RPMI7951 (cell line): ENCODE measurements at places on chromosomes 11 and 22. TPM values are rescaled to one million over a fixed set of nuclear protein-coding genes. Genes with fewer than 3 reads are reported as not detected.

Gene SCGB1D2
- not detected in 2 replicates for total RNA-seq

Gene IFITM5
- not detected in 2 replicates for total RNA-seq

Gene ARFGAP2
- total RNA-seq = 63.4 and 74.5 TPM in 2 replicates

- DNase-seq = no peak
Observed at GRCh38 chr22:29641042-29641699, 37.7 kb downstream of the NF2 start.

GRCh38 chr11:117295438-117296137, 4.4 kb downstream of the BACE1-AS start:
- DNase-seq = no peak

- DNase-seq = no peak
Observed at GRCh38 chr11:109512249-109512648, 90.3 kb downstream of the C11orf87 start.

- no peak for DNase-seq
Observed at GRCh38 chr11:133619973-133620372, 87.7 kb upstream of the OPCML start.

DNA sequence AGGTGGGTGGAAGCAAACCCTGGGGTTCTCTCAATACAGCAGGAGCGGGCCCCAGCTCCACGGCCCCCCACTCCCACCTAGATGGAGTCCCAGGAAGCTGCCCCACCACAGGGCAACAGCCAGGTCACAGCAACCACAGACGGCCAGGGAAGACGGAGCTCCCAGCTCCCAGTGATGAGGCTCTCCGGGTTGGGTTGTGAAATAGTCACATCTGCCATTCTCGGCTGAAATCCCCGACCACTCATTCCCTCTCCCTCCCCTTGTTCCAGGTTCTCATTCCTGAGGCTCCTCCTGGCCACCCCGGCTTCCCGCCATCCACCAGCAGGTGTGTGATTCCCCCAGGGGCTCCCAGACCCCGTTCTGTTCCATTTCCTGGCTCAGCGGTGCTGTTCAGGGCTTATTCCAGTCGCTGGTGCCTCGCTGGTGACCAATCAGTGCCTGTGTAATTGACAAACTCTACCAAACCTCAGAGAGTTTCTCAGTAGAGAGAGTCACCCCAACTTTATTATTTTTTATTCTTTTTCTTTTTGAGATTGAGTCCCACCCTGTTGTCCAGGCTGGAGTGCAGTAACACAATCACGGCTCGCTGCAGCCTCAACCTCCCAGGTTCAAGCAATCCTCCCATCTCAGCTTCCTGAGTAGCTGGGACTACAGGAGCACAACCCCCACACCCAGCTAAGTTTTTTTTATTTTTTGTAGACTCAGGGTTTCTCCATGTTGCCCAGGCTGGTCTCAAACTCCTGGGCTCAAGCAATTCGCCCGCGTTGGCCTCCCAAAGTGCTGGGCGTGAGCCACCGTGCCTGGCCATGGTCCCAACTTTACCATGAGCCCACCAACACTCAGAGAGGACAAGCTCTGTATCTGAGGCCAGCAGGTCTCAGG, 63.2 kb downstream of the SHANK2 start:
- DNase-seq = no peak

GRCh38 chr11:123258877-123259276, 63.8 kb upstream of the CLMP start:
- no peak for DNase-seq

Gene CRYBB3
- total RNA-seq = not detected in 2 replicates

DNA sequence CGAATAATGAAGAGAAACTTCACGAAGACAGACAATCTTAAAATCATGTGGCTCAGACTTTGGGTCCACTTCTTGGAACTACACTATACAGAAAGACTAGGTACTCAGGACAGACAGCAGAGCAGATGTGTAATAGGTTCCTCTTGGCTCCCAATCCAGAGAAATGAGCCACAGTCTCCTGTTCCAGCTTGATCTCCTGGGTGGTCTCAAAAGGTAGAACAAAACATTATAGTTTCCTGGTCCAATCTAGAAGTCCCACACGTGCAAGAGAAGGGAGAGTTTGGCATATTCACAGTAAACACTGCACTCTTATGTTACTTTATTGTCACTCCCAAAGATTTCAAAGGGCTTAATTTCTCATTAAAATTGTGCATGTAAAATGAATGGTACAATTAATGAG, 134.5 kb upstream of the FIBIN start:
- DNase-seq = no peak

GRCh38 chr22:37428649-37429586, 1.6 kb upstream of the ELFN2 start:
- peak; percentile 34 for DNase-seq

Gene WNT11
- total RNA-seq = 17.4 and 28.7 TPM in 2 replicates

Gene MICAL2
- 58.6 TPM in 2 replicates for total RNA-seq

DNA sequence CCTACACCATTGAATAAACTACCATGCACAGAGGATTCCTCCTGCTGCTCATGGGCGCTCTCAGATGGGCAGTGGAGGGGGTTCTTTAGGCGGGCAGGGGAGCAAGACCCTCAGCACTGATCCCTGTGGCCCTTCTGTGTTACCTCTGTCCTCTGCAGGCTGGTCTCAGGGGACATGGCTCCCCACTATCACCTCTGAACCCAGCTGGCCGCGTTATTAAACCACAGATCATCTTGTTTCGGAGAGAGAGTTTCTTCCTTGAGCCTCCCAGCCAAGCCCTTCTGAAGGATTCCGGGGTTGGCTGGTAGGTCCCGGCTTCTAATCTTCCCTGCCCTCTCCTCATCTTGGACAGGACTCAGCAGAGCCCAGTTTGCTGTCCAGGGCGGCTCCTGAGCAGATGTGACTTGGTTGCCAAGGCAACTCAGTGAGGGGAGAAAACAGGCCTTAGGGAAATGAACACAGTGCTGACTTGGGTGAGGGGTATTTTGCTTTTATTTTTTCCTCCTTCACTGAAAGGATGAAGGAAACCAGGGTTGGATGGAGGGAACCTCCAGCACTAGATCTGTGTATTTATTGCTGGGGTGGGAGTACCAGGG, 13.3 kb downstream of the APOL3 start:
- DNase-seq = no peak

DNA sequence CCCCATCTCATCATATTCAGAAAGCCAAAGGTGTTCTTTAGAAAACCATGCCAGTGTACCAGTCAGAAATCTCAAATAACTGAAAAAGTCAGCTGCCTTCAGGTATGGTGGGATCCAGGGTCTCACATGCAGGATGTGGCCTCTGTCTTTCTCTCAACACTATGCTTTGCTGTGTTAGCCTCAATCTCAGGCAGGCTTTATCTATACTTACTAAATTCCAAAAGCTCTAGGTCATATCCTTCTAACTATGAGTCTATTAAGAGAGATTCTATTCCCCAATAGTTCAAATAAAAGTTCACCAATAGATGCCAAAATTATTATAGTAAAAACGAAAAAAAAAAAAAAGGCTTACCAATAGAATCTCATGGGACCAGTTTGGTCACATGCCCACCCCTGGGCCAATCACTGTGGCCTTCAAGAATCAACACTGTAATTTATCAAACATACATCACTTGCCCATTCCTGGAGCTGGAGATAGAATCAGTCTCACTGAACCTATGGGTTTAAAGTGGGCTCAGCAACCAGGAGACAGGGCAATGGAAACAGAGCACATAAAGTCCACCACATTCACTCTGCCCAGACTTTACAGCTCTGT, 38.0 kb upstream of the APLNR start:
- no peak for DNase-seq

- DNase-seq = no peak
Observed at GRCh38 chr11:128607819-128608218, 20.5 kb upstream of the ETS1 start.

DNA sequence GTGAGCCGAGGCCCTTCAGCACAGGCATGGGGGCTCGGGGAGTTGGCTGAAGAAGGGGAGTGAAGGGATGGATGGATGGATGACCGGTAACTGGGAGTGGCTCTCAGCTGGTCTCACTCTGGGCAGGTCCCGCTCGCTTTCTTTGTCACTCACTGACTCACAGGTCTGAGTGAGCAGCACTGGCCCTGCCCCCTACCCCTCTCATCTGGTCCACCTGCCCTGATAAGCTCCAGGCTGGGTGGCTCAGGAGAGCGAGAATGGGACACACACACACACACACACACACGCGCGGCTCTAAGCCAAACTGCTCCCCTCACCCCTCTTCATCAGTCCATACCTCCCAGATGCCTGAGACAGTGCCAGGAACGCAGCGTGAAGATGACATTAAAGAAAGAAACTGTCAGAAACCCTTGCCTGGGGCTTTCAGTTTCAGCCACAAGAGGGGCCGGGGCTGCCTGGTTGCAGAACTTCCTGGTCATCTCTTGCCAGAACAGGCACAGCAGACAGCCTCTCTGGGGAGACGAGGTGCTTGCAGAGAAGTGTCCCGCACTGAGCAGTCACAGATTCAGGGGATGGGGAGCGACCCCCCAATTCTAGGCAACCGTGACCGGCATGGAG, 16.5 kb upstream of the SHISAL1 start:
- DNase-seq = peak; percentile 54

- DNase-seq = no peak
Observed at GRCh38 chr11:64407221-64407620, 48.3 kb downstream of the RPS6KA4 start.

- peak; percentile 71 for DNase-seq
Observed at GRCh38 chr11:127639916-127640315, 639.3 kb upstream of the KIRREL3 start.

GRCh38 chr11:119529936-119530335, 107.0 kb upstream of the THY1 start:
- DNase-seq = no peak
